ENCODE measurements at places on chromosomes 7 and 10.

- DNase-seq: no peak
These were observed 78.7 kb downstream of the BEND7 start for GRCh38 chr10:13450069-13450468.

DNA sequence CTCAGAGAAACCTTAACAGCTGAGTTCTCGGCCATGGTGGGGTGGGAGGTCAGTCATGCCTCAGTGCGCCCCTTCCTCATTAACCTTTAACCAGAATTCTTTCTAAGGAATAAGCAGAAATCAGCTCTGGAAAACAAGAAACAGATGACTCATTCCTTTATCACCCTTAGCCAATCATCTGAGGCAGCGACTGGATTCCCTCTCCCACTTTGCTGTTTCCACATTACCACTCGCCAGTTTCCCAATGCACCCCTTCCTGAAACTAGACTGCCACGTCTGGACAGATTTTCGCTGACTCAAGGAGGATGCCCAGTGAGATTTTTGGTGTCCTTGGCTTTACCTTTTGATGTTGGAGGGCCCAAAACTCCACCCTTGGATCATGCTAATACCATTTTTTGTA lies 223.8 kb downstream of the PLXDC2 start:
- DNase-seq: no peak

GRCh38 chr7:23472046-23472445 lies 1.8 kb upstream of the IGF2BP3 start:
- DNase-seq: no peak

DNA sequence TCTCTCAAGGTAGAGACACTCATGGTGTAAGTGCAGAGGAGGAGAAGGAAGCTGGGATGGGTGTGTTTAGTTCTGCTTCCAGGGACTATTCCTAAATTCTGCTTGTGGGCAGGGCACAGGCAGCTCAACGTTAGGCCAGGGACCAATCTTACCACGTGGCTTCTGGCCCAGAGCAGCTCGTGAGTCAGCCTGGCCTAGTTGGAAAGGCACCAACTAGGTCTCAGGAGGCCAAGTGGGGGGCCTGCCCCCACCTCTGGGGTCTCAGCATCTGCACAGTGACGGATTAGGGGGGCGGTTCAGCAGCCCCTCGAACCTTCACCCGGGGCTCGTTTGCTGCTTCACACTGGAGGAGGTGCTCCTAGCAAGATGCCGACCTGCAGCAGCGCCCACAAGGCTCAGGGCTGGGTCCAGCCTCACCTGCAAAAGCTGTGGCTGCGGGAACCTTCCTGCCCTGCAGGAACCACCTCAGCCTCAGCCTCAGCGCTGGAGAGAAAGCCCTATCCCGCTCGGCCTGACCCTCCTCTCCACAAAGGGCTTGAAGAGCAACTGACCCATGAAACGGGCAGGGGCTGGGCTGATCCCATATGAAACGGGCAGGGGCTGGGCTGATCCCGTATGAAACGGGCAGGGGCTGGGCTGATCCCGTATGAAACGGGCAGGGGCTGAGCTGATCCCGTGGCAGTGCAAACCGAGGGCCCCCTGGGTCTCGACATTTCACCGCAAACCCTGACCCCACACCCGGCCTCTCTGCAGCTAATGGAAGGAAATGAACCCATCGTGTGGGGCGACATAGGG lies 447.4 kb downstream of the DNAJB6 start:
- DNase-seq: no peak

DNA sequence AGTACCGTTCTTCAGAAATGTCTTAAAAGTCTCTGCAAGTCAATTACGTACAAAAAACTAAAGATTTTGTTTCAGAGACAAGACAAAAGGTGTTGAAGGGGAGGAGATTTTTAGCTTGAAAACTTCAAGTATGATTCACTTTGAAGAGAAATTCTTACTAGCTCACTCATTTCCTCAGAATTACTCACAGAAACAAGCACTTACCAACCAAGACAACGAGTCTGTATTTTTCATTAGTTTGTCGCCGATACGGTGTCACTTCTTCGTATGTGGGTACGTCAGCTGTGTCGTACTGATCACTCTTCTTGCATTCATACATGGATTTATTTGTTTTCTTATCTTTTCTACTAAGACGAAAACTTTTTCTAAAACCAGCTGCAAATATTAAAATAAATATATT lies 90.6 kb upstream of the ODAD2 start:
- DNase-seq: no peak

- no peak for DNase-seq
These were observed 100.3 kb upstream of the CPXM2 start for GRCh38 chr10:123991611-123992570.

GRCh38 chr7:43591558-43592180 lies 8.8 kb downstream of the STK17A start:
- no peak for DNase-seq

- no peak for DNase-seq
These were observed 11.8 kb downstream of the TTYH3 start for GRCh38 chr7:2643386-2644219.

GRCh38 chr10:52313933-52314821 lies at the start of gene DKK1:
TSS of gene DKK1 (plus strand) at chr10:52314281. CDS start at chr10:52314435, 154 bp downstream.
- DNase-seq: no peak

All from stimulated activated CD8-positive, alpha-beta memory T cell treated with anti-CD3 and anti-CD28 coated beads, Interleukin-15, amount 100 ng/mL, for 4 hours (primary cell).